ENCODE measurements at places on chromosomes 3 and 15.

DNA sequence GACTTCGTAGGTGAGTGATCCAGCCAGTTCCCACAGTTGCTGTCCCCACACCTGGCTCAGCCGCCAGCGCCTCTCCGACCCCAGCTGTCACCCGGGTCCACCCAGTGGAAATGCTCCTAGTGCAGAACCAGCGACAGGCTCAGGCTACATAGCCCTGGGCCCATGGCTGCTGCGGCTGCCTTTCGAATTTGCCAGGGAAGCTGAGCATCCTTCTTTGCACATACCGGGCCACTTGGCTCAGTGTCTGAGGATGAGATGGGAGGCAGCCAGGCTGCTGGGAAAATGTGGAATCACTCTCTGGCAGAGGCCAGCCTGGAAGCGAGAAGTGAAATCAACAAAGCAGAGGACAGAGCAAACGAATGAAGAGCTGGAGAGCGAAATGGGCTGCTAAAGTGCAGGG, 80.1 kb downstream of the ST8SIA2 start:
- no peak for DNase-seq

DNA sequence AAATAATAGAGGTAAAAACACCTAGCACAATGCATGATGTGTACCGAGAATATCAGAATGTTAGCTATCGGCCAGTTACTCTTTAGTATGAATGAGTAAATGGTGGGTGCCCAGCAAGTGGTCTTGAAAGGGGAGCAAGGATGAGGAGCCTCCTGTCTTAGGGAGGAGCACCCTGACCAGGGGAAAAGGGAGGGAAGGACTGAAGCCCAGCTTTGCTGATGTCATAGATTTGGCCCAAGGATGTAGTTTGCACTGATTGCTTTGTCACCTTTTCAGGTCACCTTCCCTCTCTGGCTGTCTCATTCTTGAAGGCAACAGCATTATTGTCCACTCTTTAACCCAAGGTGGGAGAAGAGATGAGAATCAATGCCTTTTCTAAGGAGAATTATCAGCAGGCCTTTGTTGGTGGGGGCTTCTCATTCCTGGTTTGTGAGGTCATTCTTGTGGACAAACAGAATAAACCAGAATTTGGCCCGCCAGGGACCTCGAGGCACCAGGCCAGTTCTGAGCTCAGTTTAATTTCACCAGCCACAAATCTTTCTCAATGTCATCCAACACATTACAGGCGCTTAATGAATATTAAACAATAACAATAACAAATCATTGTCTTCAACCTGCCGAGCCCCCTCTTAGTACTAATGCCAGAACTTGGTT, 231.3 kb downstream of the VPS13C start:
- DNase-seq, result no peak

GRCh38 chr3:156723182-156723619, 48.8 kb downstream of the TIPARP start:
- DNase-seq, result no peak

GRCh38 chr3:83003917-83004316, 1242.5 kb upstream of the GBE1 start:
- no peak for DNase-seq

- DNase-seq, result no peak
Measured at GRCh38 chr3:185330238-185330637, 32.7 kb upstream of the MAP3K13 start.

- no peak for DNase-seq
Measured at GRCh38 chr3:188353426-188353825, 199.5 kb downstream of the LPP start.

Data from iPS DF 6.9 (cell line).